Right renal cortex interstitium (tissue), 3 donors: ENCODE measurements at places on chromosomes 3 and 15. TPM values are rescaled to one million over a fixed set of nuclear protein-coding genes. Genes with fewer than 3 reads are reported as not detected.

The TRPM7 gene
- polyA plus RNA-seq = 48.5 TPM

The GLDN gene
- 0.13 TPM for polyA plus RNA-seq

The MON1A gene
- polyA plus RNA-seq = 8.5 TPM

The GRM2 gene
- 0.69 TPM for polyA plus RNA-seq

The ZNF774 gene
- 4.7 TPM for polyA plus RNA-seq
